DND-41 (cell line): ENCODE measurements at places on chromosomes 6 and 20.

DNA sequence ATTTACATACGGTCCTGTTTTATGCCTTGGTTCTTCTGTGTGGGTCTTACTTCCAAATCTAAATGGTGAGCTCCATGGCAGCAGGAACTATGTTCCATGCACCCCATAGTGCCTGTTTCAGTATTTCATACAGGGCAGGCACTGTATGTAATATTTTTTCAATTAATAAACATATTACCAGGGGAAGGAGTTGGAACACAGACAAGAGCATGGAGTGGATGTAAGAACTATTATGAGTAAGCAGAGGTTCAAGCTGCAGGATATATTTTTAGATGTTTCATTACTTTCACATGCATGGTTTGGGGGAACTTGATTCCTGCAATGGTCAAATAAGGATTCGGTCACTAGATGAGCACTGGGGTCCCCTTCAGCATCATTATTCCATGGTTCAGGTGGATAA is 108.3 kb downstream of the KIF13A start:
- no peak for DNase-seq

DNA sequence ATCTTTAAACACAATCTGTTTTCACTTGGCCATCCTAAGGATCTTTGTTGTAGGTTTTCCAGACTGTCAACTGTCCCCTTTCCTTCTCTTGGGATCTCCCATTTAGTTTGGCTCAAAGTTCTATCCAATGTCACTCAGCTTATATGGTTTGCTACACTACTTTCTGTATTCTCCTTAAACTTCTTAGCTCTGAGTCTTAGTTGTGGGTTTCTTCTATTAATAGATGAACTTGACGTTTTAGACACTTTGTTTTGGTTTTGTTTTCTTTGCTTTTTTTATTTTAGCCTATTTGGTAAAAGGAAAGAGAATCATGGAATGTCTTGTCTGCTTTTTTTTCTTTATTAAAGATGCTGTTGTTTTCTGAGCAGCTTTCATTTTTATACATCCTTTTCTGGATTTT is 11.4 kb downstream of the RMND1 start:
- no peak for DNase-seq

GRCh38 chr20:7710440-7710839 is 229.8 kb downstream of the HAO1 start:
- DNase-seq = peak; percentile 15

DNA sequence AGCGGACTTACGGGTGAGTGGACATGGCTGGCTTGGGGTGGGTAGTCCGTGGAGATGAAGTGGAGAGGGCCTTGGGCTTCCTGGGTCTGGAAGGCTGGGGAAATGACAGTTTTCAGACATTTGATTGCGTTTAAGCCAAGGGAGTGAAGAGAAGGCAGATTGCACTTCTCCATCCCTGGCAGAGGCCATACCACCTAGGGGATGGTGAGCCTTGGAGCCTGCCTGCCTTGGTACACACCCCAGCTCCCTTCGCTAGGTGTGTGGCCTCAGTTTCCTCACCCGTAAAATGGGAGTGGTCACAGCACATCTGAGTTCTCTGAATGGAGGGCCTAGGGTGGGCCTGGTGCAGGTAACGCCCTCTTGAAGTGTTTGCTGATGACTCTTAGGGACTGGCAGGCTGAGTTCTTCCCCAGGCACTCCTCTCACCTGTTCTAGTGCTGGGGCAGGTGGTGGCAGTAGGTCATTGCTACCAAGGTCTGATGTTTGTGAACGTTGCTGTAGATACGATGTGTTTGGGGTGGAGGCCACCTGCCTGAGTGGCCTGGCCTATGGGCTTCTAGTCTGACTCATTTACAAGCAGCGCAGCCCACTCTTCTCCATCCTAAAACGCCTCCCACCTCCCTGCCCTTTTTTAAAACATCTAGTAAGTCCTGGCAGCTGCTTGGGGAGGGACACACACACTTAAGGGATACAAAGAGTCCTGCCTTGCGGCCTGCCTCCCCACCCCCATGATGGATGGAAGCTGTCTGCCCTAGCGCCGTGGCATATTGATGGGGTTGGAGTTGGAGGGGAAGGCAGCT is 2.3 kb downstream of the RBM38 start:
- no peak for DNase-seq

DNA sequence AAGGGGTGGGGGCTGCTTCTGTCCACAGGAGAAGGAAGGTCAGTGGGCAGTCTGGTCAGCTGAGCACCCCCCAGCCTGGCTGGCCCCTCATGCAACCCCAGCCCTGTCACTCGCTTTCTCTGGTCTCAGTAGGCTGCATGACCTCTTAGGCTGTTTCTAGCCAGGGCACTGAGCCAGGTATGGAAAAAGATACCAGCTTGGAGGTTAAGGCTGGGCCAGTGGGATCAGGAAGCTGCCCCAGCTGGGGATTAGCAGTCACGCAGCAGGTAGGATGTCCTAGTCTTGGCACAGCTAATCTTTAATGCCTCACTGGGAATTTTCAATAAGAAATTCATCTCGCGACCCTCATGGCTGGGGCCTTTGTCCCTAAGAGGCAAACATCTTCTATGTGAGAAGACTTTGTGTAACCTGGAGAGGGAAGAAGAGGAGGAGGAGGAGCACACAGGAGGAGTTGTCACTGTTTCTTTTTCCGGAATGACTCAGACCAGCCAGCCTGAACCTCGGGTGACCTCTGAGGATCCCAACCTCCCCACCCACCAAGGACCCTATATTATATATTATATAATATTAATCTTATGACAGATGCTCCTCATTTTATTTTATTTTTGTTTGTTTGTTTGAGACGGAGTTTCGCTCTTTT is 2.4 kb upstream of the BPIFA2 start:
- no peak for DNase-seq

DNA sequence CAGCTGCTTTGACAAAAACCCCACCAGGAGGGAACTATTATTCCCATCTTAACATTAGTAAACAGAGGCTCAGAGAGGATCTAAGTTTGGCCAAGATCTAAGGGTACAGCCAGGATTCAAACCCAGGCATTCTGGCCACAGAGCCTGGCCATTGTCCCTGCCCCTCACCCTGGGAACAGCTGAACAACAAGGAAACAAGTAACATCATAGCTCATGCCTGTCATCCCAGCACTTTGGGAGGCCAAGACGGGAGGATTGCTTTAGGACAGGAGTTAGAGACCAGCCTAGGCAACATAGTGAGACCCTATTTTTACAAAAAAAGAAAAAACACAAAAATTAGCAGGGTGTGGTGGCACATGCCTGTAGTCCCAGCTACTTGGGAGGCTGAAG is 27.5 kb downstream of the TOX2 start:
- DNase-seq = no peak

GRCh38 chr20:60132827-60133670 is 174.8 kb downstream of the CDH26 start:
- no peak for DNase-seq

DNA sequence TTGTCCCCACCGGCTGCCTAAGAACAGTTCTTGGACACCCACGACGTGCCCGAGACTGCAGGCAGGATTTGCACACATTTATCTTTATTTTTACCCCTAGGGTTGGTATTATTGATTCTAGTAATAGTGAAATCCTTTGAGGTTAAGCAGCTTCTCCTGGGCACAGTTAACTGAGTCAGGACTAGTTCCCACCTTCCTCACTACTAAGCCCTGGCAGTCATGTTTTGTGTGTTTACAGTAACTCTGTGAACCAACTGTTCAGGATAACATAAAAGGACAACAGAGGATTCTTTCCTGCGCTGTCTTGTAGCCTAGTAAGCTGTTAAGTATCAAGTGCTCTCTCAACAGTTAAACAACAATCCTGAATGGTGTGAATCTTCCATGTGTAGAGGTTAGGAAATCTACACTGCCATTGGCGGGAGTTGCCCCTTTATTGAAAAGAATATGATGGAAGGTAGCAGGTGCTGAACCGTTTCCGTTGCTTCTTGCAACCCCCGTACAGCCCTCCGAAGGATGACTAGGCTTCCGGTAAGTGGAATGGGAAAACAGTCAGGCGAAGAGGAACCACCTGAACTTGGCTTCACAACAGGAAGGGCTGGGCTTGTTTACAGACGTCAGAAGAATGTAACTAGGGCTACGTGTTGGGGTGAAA is 979 bp upstream of the SOD2 start:
- no peak for DNase-seq

GRCh38 chr20:20796766-20797440 is 84.5 kb upstream of the RALGAPA2 start:
- DNase-seq = no peak

GRCh38 chr6:75870389-75870788 is 121.3 kb downstream of the MYO6 start:
- DNase-seq = no peak

GRCh38 chr6:11009353-11009752 is 34.8 kb downstream of the ELOVL2 start:
- DNase-seq = no peak

GRCh38 chr20:17569616-17570346 is at the start of gene DSTN:
DSTN (plus strand) TSS chr20:17570075; CDS start chr20:17570209, 134 bp downstream.
- DNase-seq = peak; percentile 85

- no peak for DNase-seq
These were observed 403.7 kb upstream of the CITED2 start for GRCh38 chr6:139778106-139778505.

DNA sequence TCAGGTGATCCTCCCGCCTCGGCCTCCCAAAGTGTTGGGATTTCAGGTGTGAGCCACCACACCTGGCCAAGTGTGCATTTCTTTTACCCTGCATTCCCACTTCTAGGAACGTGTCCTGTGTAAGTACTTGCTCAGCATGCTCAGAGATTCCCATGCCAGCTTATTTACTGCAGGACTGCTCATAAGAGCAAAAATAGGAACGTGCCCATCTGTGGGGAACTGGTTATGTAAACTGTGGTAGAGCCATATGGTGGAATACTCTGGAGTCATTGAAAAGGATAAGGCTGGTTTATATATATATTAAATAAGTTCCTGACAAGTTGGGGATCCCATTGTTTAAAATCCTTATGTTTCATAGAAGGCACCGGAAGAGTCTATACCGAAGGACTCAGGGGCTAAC is 38.2 kb upstream of the FANCE start:
- no peak for DNase-seq

DNA sequence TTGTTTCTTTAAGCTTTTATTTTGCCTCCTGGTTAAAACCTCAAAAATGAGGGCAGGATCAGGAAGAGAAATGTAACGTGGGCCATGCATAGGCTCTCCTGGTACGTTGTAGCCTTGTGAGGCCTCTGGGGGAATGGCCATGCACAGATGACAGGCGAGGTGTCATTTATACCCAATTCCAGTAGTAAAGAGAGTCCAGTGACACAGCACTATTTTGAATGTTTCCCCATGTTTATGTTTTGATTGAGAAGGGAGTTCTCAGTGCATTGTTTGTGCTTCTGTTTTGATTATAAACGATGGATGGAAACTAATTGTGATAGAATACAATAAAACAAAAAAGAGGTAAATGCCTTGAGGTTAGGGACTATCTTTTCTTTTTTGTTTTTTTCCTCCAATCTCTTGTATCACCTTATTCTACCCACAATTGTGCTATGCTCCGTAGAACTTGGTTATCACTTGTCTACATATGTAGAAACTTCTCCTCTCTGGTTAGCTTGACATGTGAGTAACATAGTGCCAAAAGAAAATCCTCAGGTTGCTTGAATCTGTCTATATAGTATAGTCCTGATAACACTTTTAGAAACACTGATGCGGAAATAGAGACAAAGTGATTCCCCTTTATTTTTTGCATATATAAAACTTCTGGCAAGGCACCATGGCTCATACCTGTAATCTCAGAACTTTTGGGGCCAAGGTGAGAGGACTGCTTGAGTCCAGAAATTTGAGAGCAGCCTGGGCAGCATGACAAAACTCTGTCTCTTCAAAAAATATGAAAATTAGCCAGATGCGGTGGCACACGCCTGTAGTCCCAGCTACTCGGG is 6.9 kb upstream of the SMIM28 start:
- DNase-seq = no peak

- DNase-seq = no peak
These were observed 535.4 kb downstream of the EPM2A start for GRCh38 chr6:145199961-145200360.

DNA sequence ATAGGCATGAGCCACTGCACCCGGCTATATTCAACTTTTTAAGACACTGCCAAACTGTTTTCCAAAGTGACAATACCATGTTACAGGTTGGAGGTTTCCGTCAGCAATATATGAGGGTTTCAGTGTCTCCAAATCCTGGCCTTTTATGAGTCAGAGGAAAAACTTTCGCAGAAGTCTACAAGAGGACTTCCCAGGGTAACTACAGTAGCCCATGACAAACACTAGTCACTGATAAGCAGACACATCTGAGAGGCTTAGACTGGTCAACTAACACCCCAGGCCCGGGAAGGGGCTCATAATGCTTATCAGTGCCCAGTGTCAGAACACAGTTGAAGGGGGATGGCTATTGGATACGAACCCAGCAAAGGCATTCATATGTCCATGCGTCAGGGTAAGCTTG is 85.4 kb downstream of the SOX4 start:
- DNase-seq = no peak

DNA sequence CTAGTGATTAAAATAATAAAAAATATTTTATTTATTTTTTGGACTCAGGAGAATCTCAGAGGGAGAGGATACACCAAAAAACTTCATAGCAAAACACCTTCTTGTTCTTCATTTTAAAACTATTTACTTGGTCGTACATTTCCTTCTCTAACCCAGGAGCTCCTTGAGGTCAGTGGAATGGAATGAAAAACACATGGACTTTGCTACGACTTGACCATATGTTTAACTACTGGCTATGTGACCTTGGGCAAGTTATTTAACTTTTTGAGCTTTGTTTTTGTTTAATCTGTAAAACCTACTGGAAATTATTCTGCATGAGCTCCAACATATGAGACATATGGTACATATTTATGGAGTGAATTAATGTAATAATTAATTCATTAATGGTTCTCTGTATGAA is 1005.5 kb upstream of the CITED2 start:
- no peak for DNase-seq

DNA sequence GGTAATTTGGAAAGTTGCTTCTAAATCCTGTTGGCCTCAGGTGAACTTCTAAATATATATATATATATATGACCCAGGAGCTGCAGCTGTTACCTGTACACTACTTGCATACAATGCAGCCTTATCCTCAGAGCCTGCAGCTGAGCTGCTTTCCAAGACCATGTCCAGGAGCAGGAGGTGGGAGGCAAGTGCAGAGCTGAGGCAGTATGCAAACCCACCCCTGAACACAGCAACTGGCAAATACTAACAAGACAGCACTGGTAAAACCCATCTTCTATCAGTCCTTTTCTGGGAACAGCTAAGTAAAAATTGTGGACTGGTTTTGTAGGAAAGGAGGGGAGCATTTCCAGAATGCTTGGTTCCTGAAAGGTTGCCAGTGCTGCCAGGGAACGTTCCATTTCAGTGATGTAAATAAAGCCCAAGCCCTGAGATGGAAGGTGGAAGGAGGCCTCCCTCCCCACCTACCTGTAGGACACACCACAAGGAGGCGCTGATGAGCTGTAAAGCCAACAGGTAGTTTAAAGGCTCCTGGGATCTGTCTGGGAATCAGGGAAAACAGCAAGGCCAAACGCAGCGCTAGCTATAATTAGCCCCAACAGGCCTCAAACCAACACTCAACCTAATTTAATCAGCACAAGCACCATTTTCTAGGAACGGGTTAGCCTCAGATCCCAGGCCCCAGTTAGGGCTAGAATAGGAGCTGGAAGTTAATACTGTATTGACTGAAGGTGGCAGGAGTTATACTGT is 93.8 kb upstream of the MAP7 start:
- DNase-seq = peak; percentile 54

- no peak for DNase-seq
These were observed 17.4 kb downstream of the SPINT3 start for GRCh38 chr20:45497971-45498494.
